Right atrium auricular region (tissue), 2 donors: ENCODE measurements at places on chromosomes 7 and 10. TPM values are rescaled to one million over a fixed set of nuclear protein-coding genes. Genes with fewer than 3 reads are reported as not detected.
A peak's percentile ranks its signal among the peaks of the same experiment; 100 is the strongest.

CLDN3 gene
- total RNA-seq = not detected

ATG9B gene
- not detected for total RNA-seq

ABCB4 gene
- total RNA-seq = 4.2 TPM

KLF14 gene
- total RNA-seq = not detected

TES gene
- total RNA-seq = 23.3 TPM

SORBS1 gene
- 815 TPM for total RNA-seq

- no peaks in the 10 kb centered on the region for H3K27me3 ChIP-seq
- H3K27ac ChIP-seq = peak overlapping the region; percentile 95
- H3K4me3 ChIP-seq = peak overlapping the region; percentile 96
Observed at GRCh38 chr7:99409192-99409572, 413 bp downstream of the BUD31 start.

DNA sequence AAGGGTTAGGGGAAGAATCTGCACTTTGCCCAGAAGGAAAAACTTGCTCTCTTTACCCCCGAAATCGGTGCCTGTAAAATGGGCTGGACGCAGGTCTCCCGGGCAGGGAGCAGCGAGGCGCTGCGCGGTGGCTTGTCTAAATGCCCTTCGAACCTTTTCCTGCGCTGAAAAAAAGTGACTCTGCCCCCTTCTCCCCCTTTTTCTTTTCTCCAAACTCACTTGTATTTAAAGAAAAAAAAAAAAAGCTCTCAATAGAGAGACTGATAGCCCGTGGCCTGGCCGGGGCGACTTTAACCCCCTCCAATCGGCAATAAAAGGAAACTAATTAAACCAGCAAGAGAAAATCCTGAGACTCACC, 286 bp downstream of the SP8 start:
- no peak overlapping the region for H3K27ac ChIP-seq
- no peak for DNase-seq
- H3K36me3 ChIP-seq = no peaks in the 10 kb centered on the region
- peaks cover 40% of the 10 kb centered on the region for H3K4me1 ChIP-seq
- peaks cover 81% of the 10 kb centered on the region for H3K27me3 ChIP-seq

DNA sequence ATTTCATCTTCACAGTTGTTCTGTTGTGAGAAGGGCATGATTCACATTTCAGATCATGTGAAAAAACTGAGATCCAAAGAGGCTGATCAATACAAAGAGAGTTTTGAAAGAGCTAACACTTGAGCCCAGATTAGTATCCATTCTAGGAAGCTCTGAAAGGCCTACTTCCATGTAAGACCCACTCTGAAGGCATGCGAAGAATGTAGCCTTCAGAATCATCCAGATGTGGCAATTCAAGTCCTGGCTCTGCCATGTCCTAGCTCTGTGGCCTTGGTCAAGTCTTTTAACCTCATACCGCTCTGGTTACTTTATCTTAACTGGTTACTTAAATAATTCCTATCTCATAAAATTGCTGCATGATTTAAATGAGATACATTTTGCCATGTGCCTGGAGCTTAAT, 111.1 kb downstream of the FZD1 start:
- H3K27ac ChIP-seq = no peak overlapping the region
- no peaks in the 10 kb centered on the region for H3K36me3 ChIP-seq
- no peaks in the 10 kb centered on the region for H3K27me3 ChIP-seq
- no peak overlapping the region for H3K4me3 ChIP-seq

DNA sequence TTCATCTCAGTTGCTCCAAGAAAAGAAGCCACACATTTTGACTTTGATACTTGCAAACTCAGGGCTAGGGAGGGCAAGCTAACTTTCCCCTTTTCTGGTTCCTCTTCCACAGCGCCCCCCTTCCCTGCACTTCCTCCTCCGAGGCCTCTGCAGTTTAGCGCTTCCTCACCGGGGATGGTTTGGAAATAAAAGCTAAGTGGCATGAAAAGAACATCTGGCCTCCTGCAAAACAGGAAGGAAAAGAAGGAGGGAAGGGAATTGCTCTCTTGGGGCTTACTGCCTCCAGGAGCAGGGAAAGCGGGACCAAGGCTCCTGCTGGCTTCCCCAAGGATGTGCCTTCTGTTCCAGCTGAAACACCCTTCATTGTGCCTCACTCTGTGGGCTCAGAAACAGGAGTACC, 42.3 kb downstream of the PRKCQ start:
- no peak overlapping the region for H3K27ac ChIP-seq
- no peak for DNase-seq
- no peak overlapping the region for H3K4me3 ChIP-seq
- H3K36me3 ChIP-seq = no peaks in the 10 kb centered on the region
- no peaks in the 10 kb centered on the region for H3K27me3 ChIP-seq

DNA sequence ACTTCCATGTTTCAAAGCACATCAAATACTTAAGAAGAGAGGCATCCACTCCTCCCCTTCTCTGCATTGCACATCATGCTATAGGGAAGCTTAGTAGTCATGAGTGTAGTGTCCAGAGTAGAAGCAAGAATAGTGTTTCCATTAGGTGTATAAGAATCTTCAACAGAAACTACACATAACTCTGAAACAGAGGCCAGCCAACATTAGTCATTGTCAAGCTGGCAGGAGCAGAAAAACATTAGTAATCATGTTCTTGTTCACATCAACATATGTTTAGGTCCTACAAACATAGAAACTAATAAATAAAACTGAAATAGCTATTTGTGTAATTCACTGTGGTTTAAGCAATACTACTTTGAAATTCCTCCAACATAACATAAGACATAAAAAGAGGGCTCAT, 370.2 kb downstream of the PPP1R3A start:
- no peaks in the 10 kb centered on the region for H3K27me3 ChIP-seq
- no peaks in the 10 kb centered on the region for H3K36me3 ChIP-seq
- no peak for DNase-seq
- H3K27ac ChIP-seq = no peak overlapping the region

GRCh38 chr10:22711373-22711772, 3.0 kb downstream of the PIP4K2A start:
- H3K27me3 ChIP-seq = no peaks in the 10 kb centered on the region
- no peak for DNase-seq
- H3K27ac ChIP-seq = no peak overlapping the region
- peaks cover 30% of the 10 kb centered on the region for H3K4me1 ChIP-seq

DNA sequence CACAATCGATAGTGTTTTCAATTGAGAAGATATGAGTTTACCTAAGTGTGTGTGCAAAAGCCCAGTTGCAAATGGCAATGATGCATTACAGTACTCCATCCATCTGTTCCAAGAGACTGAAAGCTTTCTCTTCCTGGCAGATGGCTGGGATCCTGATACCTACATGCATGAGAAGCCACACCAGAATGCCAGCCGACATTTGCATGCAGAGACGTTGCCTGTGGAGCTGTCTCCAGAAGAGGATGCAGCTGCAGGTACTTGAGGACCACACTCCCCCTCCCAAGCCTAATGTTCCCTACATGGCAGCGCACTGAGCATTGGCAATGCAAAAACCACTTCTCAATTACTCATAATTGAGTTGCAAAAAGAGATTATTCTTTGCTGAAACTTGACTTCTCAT, 332.1 kb downstream of the WDR11 start:
- no peaks in the 10 kb centered on the region for H3K36me3 ChIP-seq
- no peaks in the 10 kb centered on the region for H3K4me1 ChIP-seq

DNA sequence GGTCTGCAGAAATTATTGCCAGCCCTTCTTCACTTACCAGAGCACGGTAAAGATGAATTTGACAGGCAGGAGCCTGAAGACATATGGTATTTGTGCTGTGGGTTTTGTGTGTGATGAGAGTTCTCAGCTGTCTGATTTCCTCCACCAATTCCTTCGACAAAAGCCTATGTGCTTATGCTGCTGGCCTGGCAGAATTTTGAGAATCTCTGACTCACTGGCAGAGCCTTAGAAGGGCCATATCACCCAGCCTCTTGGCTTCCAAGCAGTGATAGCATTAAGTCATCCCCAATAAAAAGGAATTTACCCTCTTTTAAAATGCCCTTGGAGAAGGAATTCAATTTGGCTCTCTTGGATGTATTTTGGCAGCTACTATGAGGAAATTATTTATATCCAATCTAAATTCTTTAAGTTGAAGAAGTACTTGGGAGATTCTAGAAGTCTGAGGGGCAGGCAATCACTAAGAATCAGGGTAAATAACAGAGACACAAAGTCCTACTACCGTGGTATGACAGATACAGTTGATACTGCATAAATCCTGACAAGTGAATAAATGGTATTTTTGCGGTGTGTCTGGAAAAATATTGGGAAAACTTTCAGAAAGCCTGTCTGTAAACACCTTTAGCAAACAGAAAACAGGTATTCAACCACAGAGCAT, 68.6 kb upstream of the EFCAB10 start:
- peaks cover 23% of the 10 kb centered on the region for H3K4me1 ChIP-seq
- H3K4me3 ChIP-seq = no peak overlapping the region
- DNase-seq = no peak
- H3K27me3 ChIP-seq = no peaks in the 10 kb centered on the region
- H3K27ac ChIP-seq = no peak overlapping the region

- no peak overlapping the region for H3K27ac ChIP-seq
- H3K36me3 ChIP-seq = no peaks in the 10 kb centered on the region
- no peak overlapping the region for H3K4me3 ChIP-seq
- H3K27me3 ChIP-seq = no peaks in the 10 kb centered on the region
- no peaks in the 10 kb centered on the region for H3K4me1 ChIP-seq
- no peak for DNase-seq
Observed at GRCh38 chr7:47881256-47881655, 67.0 kb downstream of the PKD1L1 start.

DNA sequence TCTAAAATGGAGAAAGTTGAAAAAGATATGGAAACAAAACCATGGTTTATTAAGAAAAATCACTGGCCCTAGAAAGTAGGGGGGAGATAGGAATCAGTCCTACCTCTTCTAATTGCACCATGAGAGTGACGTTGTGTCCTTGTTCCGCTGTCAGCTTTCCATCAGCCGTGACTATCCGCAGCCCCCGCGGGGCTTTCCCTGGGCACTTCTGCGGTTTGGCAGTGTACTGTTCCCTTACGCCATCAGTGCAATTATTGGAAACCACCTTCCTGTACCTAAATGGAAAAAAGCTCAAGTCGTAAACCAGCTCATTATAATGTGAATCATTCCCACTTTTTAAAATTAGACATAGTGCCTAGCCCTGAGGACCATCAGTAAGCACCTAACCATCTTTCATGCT, 512.2 kb downstream of the SORCS1 start:
- DNase-seq = no peak
- no peak overlapping the region for H3K4me3 ChIP-seq
- H3K27ac ChIP-seq = no peak overlapping the region
- no peaks in the 10 kb centered on the region for H3K27me3 ChIP-seq

GRCh38 chr7:78901566-78901965, 551.9 kb downstream of the MAGI2 start:
- H3K4me3 ChIP-seq = no peak overlapping the region
- no peaks in the 10 kb centered on the region for H3K27me3 ChIP-seq
- DNase-seq = no peak
- no peak overlapping the region for H3K27ac ChIP-seq
- no peaks in the 10 kb centered on the region for H3K4me1 ChIP-seq
- H3K36me3 ChIP-seq = no peaks in the 10 kb centered on the region

DNA sequence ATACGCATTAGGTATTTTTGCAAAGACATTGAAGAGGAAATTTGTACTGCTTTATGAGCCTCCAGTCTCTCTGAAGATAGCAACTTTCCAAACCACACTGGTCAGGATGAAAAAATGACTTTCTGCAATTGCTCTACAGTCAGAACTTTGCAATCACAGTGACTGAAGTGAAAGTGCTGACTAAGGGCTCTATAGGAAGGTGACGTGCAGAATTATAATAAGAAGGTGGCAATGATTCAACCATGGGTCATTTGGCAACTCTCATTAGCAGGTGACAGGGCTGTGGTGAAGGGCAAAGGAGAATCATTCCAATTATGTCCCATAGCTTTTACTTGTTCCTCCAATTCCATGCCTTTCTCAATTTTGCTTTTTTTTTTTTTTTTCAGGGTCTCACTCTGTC, 311.0 kb downstream of the ANKRD30A start:
- no peaks in the 10 kb centered on the region for H3K27me3 ChIP-seq
- no peak overlapping the region for H3K4me3 ChIP-seq
- DNase-seq = no peak
- no peak overlapping the region for H3K27ac ChIP-seq

GRCh38 chr10:17257466-17258321, 29.7 kb downstream of the VIM start:
- H3K4me3 ChIP-seq = no peak overlapping the region
- DNase-seq = peak; percentile 72
- no peaks in the 10 kb centered on the region for H3K36me3 ChIP-seq
- no peak overlapping the region for H3K27ac ChIP-seq
- H3K27me3 ChIP-seq = no peaks in the 10 kb centered on the region
- no peaks in the 10 kb centered on the region for H3K4me1 ChIP-seq

- DNase-seq = no peak
- no peak overlapping the region for H3K4me3 ChIP-seq
- H3K27me3 ChIP-seq = no peaks in the 10 kb centered on the region
- no peak overlapping the region for H3K27ac ChIP-seq
- no peaks in the 10 kb centered on the region for H3K4me1 ChIP-seq
Observed at GRCh38 chr7:101557978-101558741, 70.9 kb downstream of the MYL10 start.

DNA sequence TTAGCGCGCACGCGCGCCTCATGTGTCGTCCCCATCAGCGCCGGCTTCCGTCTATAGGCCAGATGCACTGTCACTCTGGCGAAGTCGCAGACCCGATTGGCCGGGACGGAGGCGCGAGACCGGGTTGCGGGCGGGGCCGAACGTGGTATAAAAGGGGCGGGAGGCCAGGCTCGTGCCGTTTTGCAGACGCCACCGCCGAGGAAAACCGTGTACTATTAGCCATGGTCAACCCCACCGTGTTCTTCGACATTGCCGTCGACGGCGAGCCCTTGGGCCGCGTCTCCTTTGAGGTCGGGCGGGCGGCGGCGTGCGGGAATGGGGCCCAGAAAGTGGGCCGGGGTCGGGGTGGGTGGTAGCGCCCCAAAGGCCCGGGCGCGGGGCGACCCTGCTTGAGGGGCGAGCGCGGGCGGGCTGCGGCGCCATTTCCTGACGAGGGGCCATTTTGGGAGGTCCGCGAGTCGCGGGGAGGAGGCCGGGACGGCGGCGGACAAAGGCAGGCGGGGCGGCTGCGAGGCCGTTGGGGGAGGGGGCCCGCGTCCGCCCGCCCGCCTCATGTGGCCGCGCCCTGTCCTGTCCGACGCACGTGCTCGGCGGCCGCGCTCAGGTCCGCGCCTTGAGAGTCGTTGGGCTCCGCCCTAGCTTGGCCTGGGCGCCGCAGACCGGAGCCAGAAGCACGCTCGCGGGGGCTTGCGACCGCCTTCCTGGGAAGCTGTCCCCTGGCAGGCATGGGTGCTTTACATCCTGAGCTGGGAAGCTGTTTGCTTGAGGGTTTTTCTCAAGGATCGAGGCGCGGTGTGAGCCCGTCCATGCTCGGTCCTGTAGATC, at the start of gene PPIA:
PPIA (plus strand) TSS at position 178 of the 825 bp plus-strand sequence; CDS start at position 222, 44 bp downstream.
- DNase-seq = peak; percentile 98
- H3K27ac ChIP-seq = peak within 1 kb of the TSS; percentile 100
- H3K4me1 ChIP-seq = no peaks in the 10 kb centered on the region
- no peaks in the 10 kb centered on the region for H3K27me3 ChIP-seq

DNA sequence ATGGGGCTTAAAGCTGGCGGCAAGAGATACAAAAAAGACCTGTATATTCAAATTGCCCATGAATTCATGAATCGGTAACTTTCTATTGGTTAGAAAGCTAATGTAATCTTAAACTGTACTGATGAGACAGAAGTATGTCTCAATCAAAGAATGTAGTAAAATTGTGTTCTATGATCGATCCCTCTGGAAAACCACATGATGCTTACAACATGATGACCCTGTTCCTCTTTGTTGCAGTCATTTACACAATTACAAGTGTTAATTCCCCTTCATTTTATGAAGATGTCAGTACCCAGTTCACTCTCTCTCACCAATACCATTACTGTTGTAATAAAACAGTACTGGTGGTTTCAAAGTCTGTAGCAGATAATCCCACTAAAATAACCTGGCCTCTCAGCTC, 10.1 kb downstream of the KIF5B start:
- no peaks in the 10 kb centered on the region for H3K27me3 ChIP-seq
- H3K4me3 ChIP-seq = no peak overlapping the region
- no peaks in the 10 kb centered on the region for H3K4me1 ChIP-seq
